ENCODE measurements at places on chromosomes 13 and 19.

DNA sequence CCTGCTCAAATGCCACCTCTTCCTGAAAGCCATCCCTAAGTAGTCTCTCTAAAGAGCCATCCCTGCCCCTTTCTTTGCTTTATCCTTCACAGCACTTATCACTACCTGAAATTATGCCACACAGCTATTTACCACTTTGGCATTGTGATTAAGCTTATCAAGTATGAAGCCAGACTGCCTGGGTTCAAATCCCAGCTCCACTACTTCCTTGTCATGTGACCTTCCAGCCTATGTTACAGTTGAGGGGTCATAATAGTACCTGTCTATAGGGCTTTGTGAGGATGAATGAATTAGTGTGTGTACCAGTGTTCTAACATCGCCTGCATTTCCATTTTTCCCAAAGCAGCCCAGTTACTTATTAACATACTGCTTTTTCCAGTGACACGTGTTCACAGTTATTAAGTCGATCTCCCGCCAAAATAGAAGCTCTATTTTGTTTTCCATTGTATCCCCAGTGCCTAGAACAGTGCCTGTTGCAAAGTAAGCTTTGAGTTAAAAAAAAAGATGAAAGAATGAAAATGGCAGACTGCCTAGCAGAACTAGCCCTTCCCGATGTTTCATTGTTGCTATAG lies 32.8 kb downstream of the ZSWIM9 start:
- no peak for DNase-seq

DNA sequence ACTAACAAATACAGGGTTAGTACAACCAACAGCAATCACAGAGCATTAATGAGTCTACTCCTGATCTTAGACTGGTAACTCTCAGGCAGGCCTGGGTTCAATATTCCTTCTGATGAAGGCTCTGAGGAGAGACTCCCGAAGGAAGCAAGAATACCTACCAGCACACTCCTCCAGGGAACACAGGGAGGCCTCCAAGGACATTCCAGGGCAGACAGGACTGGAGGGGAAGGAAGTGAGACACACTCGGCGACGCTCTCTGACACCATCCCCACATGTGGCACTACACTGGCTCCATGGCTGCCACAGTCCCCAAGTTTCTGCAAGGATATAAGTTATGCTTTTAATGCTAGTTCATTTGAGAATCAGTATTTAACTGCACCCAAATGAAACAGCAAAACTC lies 20.1 kb downstream of the THSD1 start:
- DNase-seq, result no peak

GRCh38 chr19:7224209-7224686 lies 70.0 kb downstream of the INSR start:
- no peak for DNase-seq

DNA sequence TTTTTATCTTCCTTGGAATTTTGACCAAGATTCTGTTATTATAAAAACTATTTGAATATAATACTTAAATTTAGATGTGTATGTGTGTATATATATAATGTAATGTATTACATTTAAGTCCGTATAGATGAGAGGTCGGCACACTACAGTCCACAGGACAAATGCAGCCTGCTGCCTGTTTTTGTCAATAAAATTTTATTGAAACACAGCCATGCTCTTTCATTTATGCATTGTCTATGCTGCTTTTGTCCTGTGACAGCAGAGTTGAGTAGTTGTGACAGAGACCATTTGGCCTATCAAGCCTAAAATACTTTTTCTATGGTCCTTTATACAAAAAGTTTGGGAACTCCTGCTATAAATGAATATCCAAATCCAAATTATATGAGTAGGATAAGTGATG lies 69.7 kb downstream of the PCCA start:
- DNase-seq, result no peak

DNA sequence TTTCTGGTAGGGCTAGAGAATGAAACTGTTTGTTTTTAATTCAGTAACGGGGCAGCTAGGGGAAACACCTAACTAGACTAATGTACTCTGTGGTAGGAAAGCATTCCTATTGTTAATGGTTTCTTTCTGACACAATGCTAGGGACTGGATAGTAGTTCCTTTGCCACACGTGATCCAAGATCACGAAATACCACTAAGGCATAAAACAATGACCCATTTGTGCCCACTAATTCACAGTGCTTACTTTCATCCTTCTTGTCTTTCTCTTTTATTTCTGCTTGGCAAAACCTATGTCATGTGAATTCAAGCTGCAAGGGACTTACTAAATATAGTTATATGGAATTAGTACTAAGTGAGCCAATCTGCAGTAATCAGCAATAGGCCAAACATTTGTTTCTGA lies 834.1 kb upstream of the SLITRK6 start:
- DNase-seq, result no peak

- DNase-seq, result peak; percentile 41
Observed at GRCh38 chr19:49017666-49018351, 918 bp upstream of the LHB start.

- no peak for DNase-seq
Observed at GRCh38 chr13:75830842-75831241, 194.7 kb downstream of the LMO7 start.

DNA sequence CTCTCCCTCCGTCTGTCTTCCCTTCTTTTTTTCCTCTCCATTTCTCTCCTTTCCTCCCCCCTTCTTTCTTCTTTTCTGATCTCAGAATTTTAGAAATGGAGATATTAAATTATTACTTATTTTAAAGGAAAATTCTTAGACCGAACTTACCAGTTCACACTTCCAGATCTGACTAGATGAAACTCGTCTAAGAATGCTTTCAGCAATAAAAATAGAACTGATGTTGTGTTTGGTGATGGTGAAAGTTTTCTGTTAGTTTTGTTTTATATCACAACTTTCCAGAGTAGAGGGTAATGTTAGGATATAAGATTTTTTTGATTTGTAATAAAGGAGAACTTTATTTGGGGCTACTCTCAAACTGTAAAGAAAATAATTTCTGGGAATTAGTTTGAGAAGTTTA lies 29.9 kb downstream of the UCHL3 start:
- DNase-seq, result no peak

- DNase-seq, result no peak
Observed at GRCh38 chr13:104823071-104823470, 1712.4 kb downstream of the EFNB2 start.

GRCh38 chr13:110261166-110262081 lies 45.5 kb downstream of the COL4A1 start:
- DNase-seq, result no peak

GRCh38 chr19:40896418-40896796 lies 14.4 kb upstream of the CYP2A7 start:
- DNase-seq, result no peak

DNA sequence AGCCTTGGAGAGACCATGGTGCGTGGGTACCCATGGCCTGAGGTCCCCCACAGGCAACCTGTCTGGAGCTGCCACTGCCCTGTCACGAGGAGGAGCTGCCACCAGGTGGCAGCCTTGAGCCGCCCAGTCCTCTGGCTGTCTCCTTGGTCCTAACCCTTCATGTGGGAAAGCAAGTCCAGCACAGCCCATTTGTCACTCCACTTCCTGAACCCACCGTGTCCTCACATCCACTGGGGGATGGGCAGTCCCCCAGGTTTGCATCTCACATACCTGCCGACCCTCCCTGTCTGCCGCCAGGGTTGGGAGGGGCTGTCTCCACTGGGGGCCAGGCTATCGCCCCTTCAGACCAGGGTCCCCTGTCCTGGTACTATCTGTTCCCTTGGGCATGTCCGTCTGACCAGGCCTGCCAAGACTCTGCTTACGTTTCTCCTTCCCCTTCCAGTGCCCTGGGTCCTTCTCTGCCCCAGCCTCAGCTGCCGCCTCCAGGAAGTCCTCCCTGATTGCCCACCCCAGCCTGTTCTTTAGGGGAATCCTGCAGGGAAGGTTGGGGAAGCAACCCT lies 4.5 kb downstream of the FAM174C start:
- DNase-seq, result peak; percentile 56

GRCh38 chr13:55669051-55669450 lies 1471.7 kb upstream of the PRR20A start:
- no peak for DNase-seq

DNA sequence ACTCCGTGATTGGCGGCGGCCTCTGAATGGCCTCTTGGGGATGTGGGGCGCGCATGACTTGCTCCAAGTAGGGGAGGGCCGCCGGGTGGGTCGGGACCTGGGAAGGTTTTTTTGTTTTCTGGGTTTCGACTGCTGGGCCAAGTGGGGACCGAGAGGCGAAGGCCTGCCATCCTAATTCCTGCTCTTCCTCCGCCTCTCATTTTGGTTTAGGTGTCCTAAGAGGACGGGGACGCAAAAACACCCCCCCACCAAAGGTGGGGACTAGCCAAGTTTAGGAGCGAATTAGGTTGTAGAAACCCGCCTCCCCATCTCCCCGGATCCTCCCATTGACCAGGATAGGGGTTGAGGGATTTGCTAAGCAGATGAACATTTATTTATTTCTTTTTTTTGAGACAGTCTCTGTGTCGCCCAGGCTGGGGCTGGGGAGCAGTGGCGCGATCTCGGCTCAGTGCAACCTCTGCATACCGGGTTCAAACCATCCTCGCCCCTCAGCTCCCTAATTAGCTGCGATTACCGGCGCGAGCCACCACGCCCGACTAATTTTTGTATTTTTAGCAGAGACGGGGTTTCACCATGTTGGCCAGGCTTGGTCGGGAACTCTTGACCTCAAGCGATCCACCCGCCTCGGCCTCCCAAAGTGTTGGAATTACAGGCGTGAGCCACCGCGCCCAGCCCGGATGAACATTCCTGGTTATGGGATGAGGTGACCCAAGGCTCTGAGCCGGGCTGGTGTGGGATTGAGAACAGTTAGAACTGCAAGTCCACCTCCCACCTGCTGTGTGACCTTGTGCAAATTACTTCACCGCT lies 838 bp downstream of the PPP2R1A start:
- no peak for DNase-seq

DNA sequence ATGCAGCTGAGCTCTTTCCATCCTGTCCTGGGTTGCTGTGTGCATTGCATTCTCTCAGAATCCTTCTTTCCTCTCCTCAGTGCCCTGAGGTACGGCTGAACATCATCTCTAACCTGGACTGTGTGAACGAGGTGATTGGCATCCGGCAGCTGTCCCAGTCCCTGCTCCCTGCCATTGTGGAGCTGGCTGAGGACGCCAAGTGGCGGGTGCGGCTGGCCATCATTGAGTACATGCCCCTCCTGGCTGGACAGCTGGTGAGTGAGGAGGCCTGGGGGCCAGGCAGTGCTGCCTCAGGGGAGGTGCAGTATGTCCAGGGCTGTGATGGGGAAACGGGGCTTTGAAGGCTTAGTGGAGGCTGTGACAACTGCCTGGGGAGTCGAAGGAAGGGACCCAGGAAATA lies 29.8 kb downstream of the PPP2R1A start:
- DNase-seq, result no peak

DNA sequence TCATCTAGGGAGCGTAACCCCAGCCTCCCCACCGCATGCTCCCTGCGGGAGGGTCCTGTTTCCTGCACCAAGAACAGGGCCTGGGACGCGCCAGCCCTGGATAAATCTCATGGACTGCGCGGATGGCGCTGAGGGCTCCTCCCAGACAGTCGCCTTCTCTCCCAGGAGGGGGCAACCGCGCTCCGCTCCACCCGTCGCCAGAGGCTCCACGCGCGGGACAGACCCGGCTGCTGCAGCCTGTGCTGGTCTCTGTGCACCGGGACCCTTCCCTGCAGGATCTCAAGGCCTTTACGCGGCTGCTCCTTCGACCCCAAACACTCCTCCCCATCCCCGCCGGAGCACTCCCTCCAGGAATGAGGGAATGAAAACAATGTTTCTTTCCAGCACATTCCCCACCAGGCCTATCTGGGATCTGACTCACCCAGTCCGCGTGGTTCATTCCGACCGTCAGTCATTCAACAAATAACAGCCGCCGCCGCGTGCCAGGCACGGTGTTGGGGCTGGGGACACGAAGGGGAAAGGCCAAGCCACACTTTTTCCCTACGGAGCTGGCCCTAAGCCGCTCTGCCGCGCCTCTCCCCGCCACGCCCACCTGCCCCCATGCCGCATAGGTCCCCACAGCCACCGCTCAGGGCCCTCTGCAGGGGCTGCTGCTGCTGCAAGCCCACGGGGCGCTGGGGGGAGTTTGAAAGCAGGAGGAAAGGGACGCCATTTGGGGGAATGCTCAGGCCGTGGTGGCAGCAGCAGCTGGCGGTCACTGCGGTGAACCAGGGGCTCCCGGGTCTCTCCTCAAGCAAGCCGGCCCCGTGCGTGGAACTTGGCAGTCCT lies 6.0 kb downstream of the PNMA8B start:
- DNase-seq, result no peak

- no peak for DNase-seq
Observed at GRCh38 chr13:23506807-23507291, 63.4 kb upstream of the TNFRSF19 start.

DNA sequence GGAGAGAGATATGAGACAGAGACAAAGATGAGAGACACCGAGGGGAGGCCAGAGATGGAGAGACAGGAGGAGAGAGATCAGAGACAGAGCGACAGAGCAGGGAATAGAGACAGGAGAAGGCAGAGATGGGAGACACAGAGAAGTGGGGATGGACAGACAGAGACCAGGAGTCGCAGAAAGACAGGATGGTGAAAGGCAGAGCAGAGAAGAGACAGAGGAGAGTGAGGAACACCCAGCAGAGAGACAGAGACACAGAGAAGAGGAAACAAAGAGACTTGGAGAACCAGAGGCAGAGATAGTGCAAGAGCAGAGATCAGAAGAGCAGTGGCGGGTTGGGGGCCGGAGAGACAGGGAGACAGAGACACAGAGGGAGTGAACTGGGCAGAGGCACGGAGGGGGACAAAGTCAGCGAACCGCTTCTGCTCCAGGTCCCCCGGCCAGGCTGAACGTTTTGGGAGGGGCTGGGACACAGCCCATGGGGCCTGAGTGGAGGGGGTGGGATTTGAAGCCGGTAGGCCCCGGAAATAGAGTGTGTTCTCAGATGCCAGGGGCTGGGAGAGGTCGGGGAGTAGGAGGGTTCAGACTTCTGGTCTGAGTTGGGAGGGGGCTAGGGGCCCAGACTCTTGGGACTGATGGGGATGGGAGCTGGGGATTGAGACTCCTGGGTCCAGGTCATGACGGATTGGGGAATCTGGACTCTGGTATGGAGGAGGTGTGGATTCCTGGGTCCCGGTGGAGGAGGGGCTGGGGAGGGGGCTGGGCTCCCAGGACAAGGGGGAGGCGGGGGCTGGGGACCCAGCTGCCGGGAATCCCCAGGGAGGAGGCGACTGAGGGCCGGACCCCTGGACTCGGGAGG lies 654 bp downstream of the ZNF579 start:
- no peak for DNase-seq

- no peak for DNase-seq
Observed at GRCh38 chr19:41801792-41802211, 5.4 kb downstream of the CEACAM3 start.

DNA sequence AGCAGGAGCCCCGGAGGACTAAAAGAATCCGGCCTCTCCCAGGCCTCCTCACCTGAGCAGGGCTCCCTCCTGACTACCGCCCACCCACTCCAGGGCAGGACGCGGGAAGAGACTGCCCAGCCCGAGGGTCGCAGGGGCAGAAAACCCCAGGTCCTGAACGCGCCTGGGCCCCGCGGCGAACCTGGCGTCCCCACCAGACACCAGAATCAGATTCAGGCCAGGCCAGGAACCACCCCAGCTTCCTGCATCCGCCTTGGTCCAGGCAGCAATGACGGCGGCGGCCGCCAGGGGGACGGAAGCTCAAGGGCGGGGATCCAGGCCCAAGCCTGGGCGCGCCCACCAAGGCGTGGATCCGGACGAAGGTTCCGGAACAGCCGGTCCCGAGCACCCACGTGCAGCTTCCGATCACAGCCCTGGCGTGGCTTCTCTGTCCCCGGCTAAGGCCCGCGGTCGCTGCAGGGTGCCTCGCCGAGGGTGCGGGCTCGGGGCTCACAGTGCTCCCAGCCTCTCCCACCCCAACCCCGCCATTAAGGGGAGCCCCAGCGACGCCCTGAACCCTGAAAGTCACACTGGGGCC lies 3.6 kb downstream of the LGALS7 start:
- DNase-seq, result peak; percentile 82
